Common myeloid progenitor, CD34-positive (primary cell): ENCODE measurements at places on chromosomes 2 and 18.

GRCh38 chr2:100766806-100767205, 53.1 kb upstream of the NPAS2 start:
- DNase-seq = no peak

DNA sequence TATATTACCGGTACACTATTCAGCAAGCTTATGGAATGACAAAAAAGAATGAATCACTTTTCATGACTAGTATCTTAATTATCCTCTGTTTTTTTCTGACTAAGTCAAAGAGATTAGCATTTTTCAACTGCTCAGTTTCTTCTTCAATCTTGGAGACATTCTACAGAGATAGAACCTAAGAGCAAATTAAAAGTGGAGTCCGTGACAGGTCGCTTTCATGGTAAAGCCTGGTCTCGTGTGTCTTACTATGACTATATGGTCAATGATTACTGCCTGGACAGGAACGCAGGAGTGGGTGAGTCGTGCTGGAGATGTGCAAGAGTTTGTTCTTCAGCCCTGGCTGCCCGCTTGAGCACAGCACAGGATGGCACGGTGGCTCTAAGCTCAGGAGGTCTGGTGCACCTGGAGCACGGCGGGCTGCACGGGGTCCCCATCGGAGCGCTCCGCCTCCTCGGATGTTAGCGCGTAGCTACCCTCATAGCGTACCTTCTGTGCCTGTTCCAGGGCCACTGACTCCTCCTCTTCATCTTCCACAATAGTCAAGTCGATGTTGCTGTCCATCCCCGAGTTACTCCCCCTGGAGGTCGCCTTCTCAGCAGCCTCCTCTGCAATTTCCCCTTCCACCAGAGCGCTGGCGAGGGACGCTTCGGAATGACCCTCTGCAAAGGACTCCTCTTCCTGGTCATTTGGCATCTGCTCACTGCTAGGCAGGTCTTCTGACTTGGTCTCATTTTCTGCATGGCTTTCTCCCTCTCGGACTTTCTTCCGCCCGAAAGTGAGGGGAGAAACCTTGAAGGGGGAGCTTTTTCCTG, 11.1 kb downstream of the CAVIN2 start:
- DNase-seq = no peak

DNA sequence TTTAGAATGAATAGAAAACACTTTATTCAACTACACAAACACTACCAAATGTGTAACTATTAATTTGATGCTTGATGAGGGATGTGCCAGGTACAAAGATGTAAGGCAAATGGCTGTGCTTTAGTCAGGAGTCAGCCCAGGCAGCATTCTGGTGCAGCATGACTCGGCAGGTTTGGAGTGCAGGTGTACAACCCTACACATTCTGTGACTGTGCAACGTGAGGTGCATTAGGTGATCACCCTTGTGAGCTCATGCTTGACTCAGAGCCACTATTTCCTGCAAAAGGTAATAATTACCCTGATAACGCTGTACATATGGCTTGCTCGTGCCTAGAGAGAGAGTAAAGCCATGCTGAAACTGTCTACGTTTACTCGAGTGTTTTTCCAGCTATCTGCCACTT, 288.7 kb upstream of the DSEL start:
- no peak for DNase-seq

DNA sequence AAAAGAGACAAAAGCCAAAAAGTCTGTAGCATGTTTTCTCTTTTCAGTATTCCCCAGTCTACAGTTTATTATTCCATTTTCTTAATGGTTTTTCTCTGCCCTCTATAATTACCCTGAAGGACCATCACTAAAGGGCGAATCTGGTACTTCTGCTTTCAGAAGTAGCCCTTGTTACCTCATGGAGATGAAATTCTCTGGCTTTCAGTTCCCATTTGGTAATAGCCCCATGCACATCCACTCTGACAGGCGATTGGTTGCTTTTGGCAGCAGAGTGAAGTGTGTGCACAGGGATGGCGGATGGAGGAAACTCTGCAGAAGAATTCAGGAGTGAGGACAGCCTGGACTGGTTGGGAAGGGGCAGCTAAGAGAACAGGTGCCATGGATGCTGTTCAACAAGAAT, 66.3 kb upstream of the NABP1 start:
- DNase-seq = peak; percentile 25

DNA sequence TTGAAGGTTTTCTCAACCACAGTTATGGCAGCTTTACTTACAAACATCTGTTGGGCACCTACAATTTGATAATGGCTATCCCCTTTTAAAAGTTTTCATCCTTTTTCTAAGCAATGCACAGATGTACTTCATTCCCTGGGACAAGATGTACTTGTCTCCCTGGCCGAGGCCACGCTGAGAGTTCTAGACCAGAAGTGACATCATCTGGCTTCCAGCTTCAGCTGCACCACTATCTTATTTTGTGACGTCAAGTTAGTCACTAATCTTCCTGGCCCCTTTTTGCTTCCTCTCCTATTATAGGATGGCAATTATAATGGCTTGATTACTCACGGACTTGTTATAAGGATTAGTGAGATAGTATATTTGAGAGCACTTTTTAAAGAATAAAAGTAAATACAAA, 386.4 kb downstream of the BCL11A start:
- no peak for DNase-seq

- no peak for DNase-seq
These were observed 861.7 kb downstream of the SLC4A3 start for GRCh38 chr2:220489121-220489520.
